ENCODE measurements at places on chromosomes 7 and 10.
A peak's percentile ranks its signal among the peaks of the same experiment; 100 is the strongest.

- no peak for DNase-seq
Observed at GRCh38 chr7:46468753-46469356, 547.8 kb upstream of the IGFBP3 start.

DNA sequence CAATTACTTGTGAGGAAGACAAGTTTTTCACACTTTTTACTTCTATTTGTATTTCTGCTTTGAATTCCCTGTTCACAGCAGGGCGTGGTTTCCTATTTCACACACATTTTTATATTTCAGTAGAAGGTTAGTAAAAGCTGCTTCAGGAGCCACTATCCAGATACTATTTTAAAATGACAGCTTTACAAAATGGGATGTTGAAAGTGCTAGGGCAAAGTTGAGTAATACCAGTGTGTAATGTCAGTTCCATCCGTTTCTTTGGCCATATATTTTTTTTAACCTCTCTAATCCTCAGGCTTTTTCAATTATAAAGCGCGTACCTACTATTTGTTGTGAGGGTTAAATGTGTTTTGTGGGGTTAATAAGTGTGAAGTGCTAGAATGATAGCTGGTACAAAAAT, 276.6 kb downstream of the GPR158 start:
- DNase-seq: no peak

- no peak for DNase-seq
Observed at GRCh38 chr10:28211759-28212158, 91.1 kb downstream of the MPP7 start.

DNA sequence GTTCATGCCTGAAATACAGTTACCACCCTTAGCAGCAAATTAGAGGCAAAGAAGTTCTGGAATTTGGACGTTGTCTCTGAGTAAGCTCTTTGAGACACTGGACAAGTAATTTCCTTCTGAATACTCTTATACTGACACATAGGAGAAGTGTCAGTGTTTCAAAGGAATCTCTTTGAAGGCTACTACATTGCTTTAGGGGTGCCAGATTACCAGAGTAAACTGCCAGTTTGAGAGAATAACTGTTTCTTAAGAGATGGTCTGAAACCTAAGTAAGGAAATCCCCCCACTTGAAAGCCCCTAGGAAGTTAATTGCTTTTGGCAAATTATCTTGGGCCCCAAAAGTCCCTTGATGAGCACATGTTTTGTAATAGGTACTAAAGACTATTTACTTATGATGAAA, 3.4 kb downstream of the FAS start:
- DNase-seq: no peak

- no peak for DNase-seq
Observed at GRCh38 chr7:137003086-137003485, 134.6 kb downstream of the CHRM2 start.

DNA sequence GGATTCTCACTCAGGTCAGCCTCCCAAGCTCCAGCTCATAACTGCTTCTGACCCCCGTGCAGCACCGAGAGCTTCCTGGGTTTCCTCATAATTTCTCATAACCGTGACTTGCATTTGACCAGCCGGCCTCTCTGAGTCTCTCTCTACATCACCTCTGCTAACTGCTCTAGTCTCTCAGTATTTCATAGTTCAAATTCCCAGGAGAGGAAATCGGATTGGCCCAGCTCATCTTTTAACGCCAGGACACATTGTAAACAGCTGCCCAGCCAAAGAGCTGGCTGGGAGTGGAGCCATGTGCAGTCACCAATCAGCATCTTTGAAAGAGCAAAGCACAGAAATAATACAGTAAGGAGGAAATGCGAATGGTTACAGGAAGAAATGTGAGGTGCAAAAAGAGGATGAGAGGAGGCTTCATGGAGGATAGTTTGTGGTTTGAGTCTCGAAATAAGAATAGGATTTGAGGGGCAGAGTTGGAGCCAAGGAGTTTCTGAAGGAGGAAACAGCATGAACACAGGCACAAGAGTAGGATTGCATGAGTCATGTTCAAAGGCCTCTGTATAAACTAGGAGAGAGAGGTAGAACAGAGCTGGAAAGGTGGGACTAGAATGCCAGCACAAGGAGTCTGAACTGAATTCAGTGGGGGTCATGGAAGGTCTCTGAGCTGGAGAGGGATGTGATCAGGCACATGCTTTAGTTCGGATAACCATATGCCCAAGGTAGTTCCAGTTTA, 15.2 kb upstream of the LBX1 start:
- no peak for DNase-seq

GRCh38 chr7:129793506-129794310, 159.1 kb downstream of the UBE2H start:
- no peak for DNase-seq

GRCh38 chr7:77661816-77662215, 34.4 kb upstream of the RSBN1L start:
- no peak for DNase-seq

DNA sequence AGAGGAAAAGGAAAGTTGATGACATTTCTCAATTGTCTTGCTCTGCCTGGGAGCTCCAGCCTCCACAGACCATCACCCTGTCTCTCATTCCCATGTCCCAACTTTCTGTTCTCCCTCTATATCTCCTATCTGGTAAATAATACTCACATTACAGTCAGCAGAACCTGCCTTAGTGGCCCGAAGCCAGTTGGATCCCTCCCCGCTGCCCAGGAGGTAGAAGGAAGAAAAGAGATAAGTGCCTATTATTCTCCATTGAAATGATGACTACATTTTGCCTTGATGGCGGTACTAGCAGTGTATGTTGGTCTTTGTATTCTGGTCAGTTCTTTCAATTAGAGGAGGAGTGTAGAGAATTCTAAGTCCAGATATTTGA, 91.9 kb downstream of the CSTF2T start:
- no peak for DNase-seq

DNA sequence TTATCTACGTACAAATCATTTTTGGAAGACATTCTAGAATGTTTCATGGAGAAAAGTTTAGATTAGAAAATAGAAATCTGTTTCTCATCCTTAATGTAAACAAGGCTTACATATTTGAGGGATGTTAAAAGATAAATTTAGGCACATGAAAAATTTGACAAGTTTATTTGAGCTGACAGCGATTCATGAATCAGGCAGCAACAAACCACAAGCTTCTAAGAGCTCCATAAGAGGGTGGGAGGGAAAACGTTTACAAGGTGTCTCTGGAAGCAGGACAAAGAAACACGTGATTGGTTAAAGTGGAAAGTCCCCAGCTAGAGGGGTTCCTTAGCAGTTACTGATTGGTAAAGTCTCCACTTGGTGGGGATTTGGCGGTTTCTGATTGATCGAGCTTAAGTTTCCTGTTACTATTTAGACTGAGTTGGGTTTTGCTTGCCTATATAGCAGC, 228.9 kb upstream of the PITRM1 start:
- DNase-seq: no peak

GRCh38 chr10:70915206-70915605, 26.8 kb upstream of the PCBD1 start:
- DNase-seq: no peak

DNA sequence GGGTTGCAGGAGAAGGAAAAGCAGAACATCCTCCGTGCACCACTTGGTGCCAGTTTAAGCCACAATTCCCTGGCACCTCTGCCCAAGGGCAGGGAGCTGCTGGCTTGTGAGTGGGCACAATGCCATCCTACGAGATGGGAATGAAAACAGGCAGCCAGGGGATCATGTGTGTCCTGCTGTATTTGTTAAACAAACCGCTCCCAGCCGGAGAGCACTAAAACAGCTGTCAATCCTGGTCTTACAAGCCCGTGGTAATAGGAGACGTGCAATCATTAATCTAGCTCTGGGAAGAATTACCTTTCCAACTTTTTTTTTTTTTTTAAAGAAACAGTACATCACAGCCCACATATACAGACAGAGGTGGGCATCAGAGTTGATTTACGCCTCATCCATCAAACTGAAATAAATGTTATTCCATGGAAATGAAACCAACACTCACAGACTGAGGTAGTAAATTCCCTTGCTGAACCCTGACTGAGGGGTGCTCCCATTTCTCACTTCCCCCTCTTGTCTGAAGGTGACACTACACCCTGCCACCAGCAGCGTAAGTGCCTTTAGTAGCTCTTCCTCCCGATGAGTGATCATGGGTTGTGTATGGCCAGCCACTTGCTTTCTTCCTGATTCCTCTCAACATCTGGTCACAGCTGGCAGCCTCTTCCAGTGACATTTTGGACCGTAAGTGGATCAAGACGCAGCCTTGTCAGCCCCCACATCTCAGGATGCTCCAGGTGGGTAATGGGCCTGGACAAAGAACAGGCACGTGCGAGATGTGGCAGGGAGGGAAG, 143.8 kb downstream of the TEX36 start:
- no peak for DNase-seq

GRCh38 chr10:74683621-74684364, 142.6 kb upstream of the KAT6B start:
- DNase-seq: no peak

GRCh38 chr7:129877146-129877792, 75.5 kb downstream of the UBE2H start:
- no peak for DNase-seq

DNA sequence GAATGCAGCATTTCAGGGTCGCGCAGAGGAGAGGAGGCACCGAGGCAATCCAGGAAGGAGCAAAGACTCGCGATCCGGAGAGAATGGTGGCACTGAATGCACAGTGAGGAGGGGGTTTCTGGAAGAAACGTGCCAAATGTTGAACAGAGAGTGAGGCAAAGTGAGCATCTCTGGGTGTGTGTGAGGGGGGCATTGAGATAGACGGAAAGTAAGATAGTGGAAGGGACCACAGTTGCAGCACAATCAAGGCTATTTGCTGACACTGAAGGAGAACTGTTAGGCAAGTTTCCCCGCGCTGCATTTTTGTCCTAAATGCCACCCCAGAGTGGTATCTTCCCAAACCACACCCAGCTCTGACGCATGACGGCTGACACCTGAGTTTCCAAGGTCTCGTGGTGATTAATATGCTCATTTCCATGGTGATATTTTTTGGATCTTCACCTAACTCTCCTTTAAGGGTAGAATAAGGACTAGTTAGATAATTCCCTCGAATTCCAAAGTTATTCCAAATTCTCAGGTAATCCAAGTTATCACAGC, 14.4 kb upstream of the ADO start:
- DNase-seq: no peak

DNA sequence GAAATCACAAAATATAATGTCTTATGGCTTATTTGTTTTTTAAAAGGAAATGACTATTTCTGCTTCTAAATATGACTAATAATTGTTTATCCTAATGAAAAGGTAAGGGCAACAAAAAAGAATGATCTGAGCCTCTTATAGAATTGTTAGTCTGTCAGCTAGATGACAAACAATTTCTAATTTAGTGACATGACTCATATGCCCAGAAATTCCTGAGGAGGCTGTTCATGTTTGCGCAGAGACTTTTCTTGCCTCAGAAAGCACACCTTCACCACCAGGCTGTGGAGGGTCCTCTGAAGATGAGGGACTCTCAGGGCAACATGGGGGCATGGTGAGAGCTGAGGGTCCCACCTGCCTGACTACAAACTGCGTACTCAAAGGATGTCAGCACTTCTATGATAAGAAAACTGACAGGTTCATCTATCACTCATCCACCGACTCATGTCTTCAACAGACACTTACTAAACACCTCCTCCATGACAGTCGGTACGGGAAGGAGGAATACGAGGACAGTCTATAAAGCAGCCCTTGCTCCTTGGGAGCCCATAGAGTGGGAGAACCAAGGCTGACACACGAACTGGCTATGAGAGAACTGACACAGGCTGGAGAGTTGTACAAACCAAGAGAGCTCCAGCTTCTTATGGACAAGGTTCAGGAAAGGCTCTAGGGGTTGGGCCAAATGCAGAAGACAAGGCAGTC, 102.0 kb downstream of the PKD1L1 start:
- peak; percentile 3 for DNase-seq

DNA sequence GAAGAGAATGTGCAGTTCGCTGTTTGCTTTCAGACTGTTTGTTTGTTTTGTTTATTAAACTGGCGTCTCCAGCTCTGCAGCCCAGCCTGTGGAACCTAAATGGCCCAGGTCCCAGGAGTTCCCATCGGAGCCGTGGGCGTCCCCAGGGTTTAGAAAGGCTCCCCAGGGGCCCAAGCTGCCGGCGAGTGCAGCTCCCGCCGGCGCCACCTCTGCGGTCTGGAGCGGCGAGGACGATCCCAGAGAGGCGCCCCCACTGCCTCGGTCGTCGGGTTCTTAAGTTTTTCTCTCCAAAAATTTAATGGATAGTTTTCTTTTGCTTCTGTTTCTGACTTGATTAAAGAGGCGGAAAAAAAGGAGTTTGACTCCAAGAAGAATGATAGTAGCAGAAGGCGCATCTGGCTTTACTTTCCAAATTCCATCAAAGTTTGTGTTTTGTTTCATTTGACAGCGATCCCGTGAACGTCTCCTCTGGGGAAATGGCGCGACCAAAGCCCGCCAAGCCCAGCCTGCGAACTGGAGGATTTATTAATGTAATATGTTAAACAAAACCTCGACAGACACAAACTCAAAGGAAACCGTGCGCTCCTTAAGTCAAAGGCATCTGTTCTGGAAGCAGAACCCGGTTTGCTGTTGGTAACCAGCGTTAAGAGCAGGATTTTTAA, 718 bp upstream of the FZD1 start:
- DNase-seq: no peak

DNA sequence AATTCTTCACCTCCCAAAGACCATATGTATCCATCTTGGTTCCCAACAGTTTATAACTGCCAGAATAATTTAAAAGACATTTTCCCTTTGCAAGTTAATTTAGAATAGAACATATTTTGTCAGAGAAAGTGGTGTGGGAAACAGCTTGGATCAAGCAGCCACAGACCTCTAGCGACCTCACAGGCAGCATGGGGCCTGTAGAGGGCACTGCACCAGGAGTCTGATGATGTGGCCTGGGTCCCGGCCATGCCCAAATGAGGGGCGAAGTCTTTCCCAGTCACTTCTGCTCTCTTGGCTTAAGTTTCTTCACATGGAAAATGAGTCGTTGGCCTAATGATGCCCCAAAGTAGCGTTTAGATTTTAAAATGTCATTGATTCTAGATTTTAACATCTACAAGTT, 243.2 kb downstream of the SDK1 start:
- DNase-seq: no peak

DNA sequence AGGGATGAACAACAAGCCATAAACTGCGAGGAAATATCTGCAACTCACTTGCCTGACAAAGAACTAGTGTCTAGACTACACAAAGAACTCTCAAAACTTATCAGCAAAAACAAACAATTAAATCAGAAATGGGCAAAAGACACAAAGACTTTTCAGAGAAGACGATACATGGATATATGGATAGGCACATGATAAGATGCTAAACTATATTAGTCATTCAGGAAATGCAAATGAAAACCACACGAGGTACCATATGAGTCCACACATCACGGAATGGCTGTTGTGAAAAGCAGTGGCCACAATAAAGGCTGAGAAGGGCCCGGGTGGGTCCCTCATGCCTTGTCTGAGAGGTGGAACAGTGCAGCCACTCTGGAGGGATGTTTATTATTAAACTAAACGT, 267.8 kb downstream of the WDR37 start:
- DNase-seq: no peak
